ENCODE measurements at places on chromosomes 4 and X. TPM values are rescaled to one million over a fixed set of nuclear protein-coding genes. Genes with fewer than 3 reads are reported as not detected.

MAGEA8 gene
- total RNA-seq: not detected

DDX53 gene
- total RNA-seq: not detected

CYSLTR1 gene
- not detected for total RNA-seq

UGT2B17 gene
- not detected for total RNA-seq

EPHA5 gene
- total RNA-seq: not detected

UGT2B15 gene
- total RNA-seq: not detected

RNF128 gene
- 0.09 TPM for total RNA-seq

CLCN4 gene
- total RNA-seq: 4.9 TPM

FANCB gene
- 3.2 TPM for total RNA-seq

CXCL5 gene
- 0.09 TPM for total RNA-seq

SPACA5 gene
- total RNA-seq: not detected

JADE3 gene
- total RNA-seq: 12.1 TPM

PPP4R3C gene
- total RNA-seq: not detected

RADX gene
- total RNA-seq: 0.09 TPM

ALB gene
- not detected for total RNA-seq

STPG2 gene
- 0.17 TPM for total RNA-seq

PCYT1B gene
- total RNA-seq: not detected

DCX gene
- total RNA-seq: under 0.01 TPM

SMIM31 gene
- not detected for total RNA-seq

PF4V1 gene
- not detected for total RNA-seq

MAOB gene
- total RNA-seq: 0.09 TPM

ZCCHC18 gene
- total RNA-seq: 0.98 TPM

FMR1NB gene
- total RNA-seq: not detected

TBC1D19 gene
- 7.3 TPM for total RNA-seq

SATL1 gene
- not detected for total RNA-seq

FGFR3 gene
- total RNA-seq: 1.3 TPM

ASB5 gene
- under 0.01 TPM for total RNA-seq

LEF1 gene
- 0.22 TPM for total RNA-seq

HTN3 gene
- total RNA-seq: not detected

SRPX gene
- 84.5 TPM for total RNA-seq

CRMP1 gene
- total RNA-seq: 2.4 TPM

NOCT gene
- 21.3 TPM for total RNA-seq

UCP1 gene
- total RNA-seq: not detected

ITGB1BP2 gene
- 0.77 TPM for total RNA-seq

NDST3 gene
- 2.1 TPM for total RNA-seq

ETDB gene
- total RNA-seq: not detected

NHSL2 gene
- total RNA-seq: 18.4 TPM

PITX2 gene
- 0.09 TPM for total RNA-seq

TMEM271 gene
- total RNA-seq: not detected

TCEAL2 gene
- total RNA-seq: not detected

CXCL6 gene
- under 0.01 TPM for total RNA-seq

TAF7L gene
- under 0.01 TPM for total RNA-seq

All from dermis lymphatic vessel endothelial cell (primary cell).